RPMI8226 (cell line): ENCODE measurements at places on chromosomes 4 and X.

DNA sequence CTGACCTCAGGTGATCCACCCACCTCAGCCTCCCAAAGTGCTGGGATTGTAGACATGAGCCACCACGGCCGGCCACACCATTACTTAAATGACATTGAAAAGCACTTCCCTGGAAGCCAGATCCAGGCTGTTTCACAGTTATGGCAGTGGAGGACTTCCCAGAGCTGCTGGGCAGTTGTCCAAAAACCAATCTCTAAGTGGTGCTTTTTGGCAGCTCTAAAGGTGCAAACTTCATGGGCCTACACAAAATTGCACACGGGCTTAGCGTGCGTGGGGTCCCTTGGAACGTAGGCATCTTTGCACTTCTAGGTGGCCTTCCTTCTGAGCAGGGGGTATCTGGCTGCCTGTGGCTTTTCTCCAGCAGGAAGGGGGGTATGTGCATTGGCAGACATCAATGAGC, 172.3 kb downstream of the SHOX start:
- peak; percentile 35 for DNase-seq

- DNase-seq: no peak
These were observed 309.9 kb upstream of the EMCN start for GRCh38 chr4:100827756-100828155.

- DNase-seq: no peak
These were observed 75.2 kb upstream of the NUDT6 start for GRCh38 chr4:122997463-122998101.

- DNase-seq: no peak
These were observed 63.8 kb downstream of the GPRIN3 start for GRCh38 chr4:89243733-89244252.

DNA sequence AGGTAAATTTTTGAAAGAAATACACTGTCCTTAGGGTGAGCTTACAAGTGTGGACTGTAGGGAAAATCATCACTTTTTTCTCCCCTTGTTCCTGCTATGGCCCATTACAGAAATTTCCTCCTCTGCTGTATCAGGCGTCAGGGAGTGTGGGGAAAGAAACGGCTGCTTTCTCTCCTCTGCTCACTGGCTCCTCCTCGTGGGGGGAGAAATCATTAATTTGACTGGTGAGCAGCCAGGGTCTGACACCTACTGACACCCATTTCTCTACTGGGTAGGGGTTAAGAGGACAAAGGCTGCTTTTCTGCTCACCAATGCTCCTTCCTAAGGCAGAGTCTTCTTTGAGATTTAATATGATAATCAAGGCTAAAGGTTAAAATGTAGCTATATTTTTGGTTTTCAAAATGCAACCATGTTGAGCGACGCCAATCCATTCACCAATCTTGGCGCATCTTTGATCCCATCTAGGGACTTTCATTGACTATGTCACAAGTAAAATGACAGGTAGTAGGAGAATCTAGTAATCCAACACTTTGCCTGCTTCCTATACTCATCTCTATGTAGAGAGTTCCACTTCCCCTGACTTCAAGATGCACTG, 25.1 kb downstream of the SETD7 start:
- DNase-seq: peak; percentile 12

GRCh38 chr4:56106180-56107147, 157.7 kb downstream of the CEP135 start:
- no peak for DNase-seq

DNA sequence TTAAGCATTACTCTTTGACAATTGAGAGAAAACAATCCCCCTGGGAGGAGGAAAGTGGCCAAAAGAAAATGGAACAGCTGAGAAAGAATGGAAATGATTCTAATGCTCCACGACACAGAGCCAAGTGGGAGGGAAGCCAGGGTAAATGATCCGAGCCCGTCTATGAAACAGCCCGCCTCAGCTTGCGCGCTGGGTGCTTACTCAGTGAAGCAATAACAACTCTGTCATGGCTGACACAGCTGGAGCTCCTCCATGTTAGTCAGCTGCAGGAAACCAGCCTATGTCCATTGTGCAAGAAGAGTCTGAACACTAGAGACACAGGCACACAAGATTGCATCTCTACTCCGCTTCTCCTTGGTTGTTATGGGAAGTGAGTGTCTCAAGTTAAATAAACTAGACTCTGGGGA, 19.3 kb downstream of the NOA1 start:
- no peak for DNase-seq

DNA sequence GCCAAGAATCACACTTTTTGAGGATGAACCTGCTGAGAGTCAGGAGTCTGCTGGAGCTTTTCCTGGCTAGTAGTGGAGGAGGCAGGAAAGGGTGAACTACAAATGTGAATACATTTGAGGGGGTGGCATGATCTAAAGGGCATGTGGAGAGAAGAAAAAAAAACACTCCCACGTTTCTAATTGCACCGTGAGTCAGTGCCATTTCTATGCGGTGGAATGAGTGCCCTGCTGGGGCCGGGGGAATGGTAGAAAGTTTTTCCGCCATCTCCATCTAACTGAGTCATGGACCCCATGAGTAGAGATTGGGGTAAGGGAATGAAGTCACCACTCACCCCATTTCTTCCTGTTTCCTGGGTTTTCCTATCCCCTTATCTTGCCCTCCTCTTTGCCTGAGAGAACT, 19.8 kb downstream of the BEX3 start:
- DNase-seq: no peak
